ENCODE measurements at places on chromosomes 7 and 10. TPM values are rescaled to one million over a fixed set of nuclear protein-coding genes. Genes with fewer than 3 reads are reported as not detected.

The CACNB2 gene
- under 0.01 TPM for total RNA-seq

The MLXIPL gene
- total RNA-seq = not detected

The CALHM2 gene
- total RNA-seq = 4.8 TPM

The MALRD1 gene
- not detected for total RNA-seq

The OGDHL gene
- total RNA-seq = 0.33 TPM

The AEBP1 gene
- 0.24 TPM for total RNA-seq

The GIMAP6 gene
- not detected for total RNA-seq

The NXPH1 gene
- total RNA-seq = not detected

The SEMA3E gene
- 0.83 TPM for total RNA-seq

The VKORC1L1 gene
- 22.1 TPM for total RNA-seq

The ACTL6B gene
- not detected for total RNA-seq

The HKDC1 gene
- under 0.01 TPM for total RNA-seq
